ENCODE measurements at places on chromosomes 12 and 14.

- no peak for DNase-seq
Observed at GRCh38 chr12:24084800-24085199, 135.3 kb upstream of the SOX5 start.

- no peak for DNase-seq
Observed at GRCh38 chr12:102682366-102683289, 202.3 kb upstream of the IGF1 start.

DNA sequence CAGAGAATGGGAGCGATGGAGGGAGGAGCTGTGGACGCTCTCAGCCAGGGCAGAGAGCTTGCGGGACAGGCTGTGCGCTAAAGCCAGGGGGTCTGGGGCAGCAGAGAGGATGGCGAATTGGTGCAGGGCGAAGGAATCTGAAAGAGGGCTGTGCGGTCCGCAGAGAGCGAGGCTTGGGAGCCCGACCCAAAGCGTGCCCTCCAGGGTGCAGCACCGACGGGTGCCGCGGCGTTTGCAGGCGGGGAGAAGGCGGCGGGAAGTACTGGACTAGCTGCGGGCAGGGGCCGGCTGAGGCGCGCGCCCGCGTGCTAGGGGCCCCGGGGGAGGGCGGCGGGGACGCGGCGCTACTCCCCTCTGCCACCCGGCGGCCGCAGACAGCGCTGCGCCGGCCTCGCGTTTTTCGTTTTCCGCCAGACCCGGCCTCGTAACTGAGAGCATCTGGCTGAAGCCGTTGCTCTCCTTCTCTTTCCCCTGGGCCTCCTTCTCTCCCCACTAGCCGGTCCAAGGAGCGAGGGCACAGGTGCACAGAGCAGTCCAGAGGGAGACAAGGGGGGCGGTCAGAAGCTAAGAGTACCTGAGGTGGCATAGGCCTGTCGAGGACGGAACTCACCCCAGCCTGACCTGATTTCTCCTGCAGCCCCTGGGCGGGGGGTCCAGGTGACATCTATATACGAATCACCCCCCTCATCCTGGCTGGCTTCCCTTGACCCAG is 24.9 kb downstream of the SLC6A12 start:
- DNase-seq, result peak; percentile 73

DNA sequence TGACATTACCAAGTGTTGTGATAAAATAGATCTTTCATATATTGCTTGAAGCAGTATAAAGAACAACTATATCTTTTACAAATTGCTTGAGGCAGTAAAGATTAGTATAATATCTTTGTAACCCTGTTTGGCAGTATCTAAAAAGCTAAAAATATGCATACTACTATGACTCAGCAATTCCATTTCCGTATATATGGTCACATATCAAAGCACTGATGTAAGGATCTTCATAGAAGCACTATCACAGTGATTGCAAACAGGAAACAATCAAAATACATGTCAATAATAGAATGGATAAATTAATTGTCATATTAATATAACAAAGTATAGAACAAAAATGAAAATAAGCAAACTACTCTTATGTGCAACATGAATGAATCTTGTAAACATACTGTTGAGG is 158.4 kb upstream of the IGF1 start:
- DNase-seq, result no peak

- peak; percentile 40 for DNase-seq
Observed at GRCh38 chr12:121916719-121917118, 1.7 kb upstream of the CFAP251 start.
